Fibroblast of skin of scalp (primary cell): ENCODE measurements at places on chromosomes 13 and 19.

DNA sequence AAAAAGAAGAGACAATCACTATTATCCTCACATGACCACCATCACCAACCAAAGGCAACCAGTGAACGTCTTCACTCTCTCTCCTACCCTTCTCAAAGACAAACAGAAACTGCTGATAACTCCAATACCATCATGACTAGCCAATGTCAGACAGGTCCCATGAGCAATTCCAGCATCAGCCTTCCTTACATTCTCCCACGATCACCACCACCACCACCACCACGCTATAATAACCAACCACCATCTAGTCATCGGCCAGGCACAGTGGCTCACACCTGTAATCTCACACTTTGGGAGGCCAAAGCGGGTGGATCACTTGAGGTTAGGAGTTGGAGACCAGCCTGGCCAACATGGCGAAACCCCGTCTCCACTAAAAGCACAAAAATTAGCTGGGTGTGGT lies 3.9 kb downstream of the MYO1F start:
- no peak for DNase-seq

- peak; percentile 75 for DNase-seq
These were observed 32.2 kb downstream of the RCBTB2 start for GRCh38 chr13:48500652-48501197.

DNA sequence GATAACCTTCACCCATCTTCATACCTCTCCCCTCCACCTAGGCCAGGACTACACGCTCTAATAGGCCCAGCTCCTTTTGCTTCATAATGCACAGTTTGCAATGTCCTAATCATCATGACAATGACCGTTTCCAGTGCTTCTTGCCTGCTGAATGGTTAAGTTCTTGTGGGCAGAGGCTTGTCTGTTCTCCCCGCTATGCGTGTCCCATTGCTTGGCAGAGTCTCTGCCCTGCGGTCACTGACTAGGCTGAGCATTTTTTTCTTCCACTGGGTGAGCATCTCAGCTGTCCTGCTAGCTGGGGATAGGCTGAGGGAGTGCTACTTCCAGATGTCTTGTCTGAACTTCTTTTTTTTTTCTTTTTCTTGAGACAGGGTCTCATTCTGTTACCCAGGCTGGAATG lies 314.7 kb downstream of the UQCRFS1 start:
- peak; percentile 64 for DNase-seq

- DNase-seq = no peak
These were observed 8.1 kb downstream of the SELENOW start for GRCh38 chr19:47786566-47786965.

DNA sequence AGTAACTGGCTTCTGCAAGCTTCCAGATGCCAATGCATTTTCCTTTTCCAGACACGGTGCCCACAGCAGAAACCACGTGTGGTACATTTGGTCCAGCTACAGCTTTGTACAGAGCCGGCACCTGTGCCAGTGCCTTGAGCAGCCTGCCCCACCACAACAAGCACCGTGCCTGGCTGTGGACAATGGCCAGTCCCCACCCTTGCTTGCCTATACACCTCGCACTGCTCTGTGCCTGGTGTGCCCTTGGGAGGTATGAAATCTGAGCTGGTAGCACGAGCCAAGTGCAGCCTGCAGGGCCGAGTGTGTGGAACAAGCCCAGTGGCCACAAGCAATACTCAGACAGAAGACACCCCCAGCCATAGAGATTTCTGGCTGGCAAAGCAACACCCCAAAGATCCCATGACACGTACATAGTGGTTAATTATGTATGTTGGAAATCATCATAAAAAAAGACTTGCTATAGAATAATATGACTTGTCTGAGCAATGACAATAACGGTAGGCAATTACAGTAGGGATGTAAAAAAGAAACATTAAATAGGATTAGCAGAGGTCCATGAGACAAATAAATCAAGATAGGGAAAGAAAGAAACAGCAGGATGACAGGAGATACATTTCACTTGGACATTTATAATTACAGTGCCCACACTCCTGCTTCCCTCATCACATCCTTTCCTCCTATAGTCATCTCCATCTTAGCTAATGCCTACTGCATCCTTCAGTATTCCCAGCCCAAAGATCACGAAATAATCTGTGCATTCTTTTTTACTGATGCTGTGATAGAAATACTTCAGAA lies 1399.5 kb downstream of the PCDH9 start:
- DNase-seq = no peak

DNA sequence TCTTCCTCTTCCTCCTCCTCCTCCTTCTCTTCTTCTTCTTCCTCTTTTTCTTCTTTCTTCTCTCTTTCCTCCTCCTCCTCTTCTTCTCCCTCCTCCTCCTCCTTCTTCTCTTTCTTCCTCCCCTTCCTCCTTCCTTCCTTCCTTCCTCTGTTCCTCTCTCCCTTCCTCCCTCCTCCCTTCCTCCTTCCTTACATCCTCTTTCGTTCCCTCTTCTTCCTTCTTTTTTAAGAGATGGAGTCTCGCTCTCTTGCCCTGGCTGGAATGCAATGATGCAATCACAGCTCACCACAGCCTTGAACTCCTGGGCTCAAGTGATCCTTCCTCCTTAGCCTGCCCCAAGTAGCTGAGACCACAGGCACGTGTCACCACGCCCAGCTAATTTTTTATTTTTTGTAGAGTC lies 13.2 kb downstream of the EHD2 start:
- peak; percentile 85 for DNase-seq

DNA sequence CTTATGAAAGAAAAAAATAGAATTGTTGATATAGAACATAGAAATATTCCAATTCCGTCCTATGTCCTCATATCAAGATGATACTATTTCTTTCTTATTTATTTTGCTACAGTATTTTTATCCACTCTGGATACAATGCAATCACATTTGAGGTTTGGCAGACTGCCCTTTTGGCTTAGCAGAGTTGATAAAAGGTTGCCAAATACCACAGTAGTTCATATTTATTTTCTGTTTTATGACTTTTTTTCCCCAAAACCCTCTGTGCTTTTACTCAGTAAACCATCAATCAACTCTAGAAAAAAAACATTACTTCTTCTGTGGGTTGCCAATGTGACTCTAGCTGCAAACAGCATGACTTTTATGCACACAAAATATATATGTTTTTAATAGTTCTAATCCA lies 424.5 kb downstream of the PCDH9 start:
- peak; percentile 31 for DNase-seq

DNA sequence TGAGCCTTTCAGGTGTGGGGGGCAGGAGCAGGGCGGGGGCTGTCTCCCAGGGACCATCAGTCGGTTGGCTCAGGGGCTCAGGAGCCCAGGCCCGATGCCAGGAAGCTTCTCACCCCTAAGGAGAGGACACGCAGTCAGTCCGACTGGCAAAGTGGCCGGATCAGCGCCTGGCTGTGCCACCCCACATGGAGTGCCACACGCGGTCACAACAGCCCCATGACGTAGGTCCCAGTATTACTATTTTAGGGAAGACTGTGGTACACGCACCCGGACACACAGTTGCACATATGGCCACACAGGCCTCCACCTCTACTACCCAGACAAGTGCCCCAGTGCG lies 29.3 kb upstream of the GRTP1 start:
- DNase-seq = no peak

DNA sequence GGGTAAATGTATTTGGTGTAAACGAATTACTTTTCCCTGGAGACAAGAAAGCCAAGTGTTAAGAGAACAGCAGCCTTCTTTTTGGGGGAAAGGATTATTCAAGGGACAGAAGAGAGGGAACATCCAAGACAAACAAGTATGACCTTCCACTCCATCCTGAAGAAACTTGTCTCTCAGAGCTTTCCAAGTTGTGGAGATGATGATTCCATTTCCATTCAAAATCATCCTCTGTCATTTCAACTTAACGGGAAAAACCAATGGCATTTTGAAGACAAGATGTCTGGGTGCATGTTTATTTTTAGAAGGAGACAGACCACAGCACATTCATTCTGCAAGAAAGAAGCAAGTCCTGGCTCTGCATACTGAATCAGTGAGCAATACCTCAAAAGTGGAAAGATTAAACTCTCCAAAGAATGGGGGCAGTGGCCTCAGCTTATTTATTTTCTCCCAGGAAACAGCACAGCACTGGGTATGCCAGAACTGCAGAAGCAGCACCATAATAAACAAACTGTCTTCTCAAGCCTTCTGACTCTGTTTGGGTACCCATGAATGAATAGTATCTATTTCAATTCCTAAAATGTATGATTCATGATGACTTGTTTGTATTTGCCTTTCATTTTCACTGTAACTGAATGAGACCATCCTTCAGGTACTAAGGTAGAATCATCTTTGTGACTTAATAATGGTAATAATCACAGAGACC lies 541.0 kb downstream of the RFC3 start:
- DNase-seq = peak; percentile 91

- DNase-seq = no peak
These were observed 7.4 kb downstream of the ACP5 start for GRCh38 chr19:11570039-11570462.

DNA sequence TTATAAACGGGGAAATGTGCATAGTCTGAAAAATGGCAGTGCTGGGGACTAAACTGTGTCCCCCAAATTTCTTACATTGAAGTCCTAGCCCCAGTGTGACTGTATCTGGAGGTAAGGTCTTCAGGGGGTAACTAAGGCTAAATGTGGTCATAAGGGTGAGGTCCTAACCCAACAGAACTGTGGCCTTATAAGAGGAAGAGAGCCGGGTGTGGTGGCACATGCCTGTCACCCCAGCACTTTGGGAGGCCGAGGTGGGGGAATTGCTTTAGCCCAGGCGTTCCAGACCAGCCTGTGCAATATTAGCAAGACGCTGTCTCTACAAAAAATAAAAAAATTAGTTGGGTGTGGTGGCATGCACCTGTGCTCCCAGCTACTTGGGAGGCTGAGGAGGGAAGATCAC lies 17.8 kb downstream of the PROZ start:
- DNase-seq = no peak

DNA sequence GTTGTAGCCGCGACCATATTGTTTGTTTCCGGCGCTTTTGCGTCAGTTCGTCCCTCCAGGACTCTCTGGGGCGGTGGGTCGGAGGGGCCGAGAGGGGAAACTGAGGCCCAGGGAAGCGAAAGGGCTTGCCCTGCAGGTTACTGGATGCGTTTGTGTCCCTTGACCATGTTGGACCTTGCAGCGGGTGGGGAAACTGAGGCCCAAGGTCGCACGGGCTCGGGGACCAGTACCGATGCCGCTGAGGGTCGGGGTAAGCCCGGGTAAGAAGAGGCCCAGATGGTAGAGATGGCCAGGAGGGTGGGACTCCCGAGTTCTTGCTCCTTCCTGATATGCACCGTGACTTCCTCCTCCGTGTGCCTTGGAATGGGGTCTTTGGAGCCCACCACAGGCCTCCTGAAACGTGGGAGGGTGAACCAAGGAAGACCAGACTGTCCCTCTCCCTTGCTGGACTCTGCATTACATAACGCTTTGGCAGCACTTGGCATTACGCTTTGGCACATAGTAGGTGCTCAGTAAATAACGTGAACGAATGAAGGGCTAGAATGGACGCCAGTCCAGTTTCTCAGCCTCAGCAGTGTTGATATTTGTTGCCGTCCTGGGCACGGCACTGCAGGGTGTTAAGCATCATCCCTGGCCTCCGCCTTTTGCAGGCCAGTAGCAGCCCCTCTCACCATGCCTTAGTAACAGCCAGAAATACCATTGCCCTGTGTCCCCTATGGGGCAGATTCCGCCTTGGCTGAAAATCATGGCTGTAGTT lies 743 bp downstream of the CHAF1A start:
- no peak for DNase-seq

DNA sequence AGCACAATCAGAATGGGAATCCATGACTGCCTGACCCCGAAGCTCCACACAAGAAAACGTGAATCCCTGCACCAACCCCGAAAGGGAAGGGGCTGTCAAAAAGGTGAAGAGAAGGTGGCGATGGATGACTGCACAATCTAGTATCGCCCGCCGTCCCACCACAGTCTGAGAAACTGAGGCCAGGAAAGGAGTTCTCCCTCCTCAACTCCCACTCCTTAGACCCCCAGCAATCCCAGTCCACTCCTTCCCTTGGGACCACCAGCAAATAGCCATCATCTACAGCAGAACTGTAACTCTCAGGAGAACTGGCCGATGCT lies 451 bp downstream of the NOSIP start:
- no peak for DNase-seq

- DNase-seq = no peak
These were observed 74.0 kb downstream of the RUBCNL start for GRCh38 chr13:46313024-46313423.

GRCh38 chr19:37991176-37991835 lies 84.3 kb downstream of the SIPA1L3 start:
- DNase-seq = no peak

- DNase-seq = no peak
These were observed 41.4 kb upstream of the GPI start for GRCh38 chr19:34323433-34324204.

- no peak for DNase-seq
These were observed 3.6 kb downstream of the SEMA6B start for GRCh38 chr19:4555657-4556561.

GRCh38 chr13:83532809-83533208 lies 349.5 kb downstream of the SLITRK1 start:
- no peak for DNase-seq

DNA sequence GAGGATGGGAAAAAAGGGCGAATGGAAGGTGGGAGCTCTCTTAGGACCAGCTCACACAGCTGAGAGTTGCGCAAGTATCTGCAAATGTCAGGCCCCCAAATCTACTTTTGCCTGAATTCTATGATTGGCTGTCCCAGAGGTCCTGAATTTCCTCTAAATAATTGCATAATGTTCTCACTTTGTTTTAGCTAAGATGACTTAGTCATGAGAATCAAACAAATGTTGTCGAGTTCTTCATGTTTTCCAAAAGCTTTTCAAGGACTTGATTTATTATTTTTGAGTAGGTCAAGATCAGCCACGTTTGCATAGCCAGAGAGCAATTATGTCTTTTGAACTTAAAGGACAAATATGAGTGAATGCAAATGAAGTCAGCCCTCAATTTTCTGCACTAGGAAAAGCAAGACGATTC lies 246.6 kb upstream of the MAB21L1 start:
- no peak for DNase-seq

- DNase-seq = peak; percentile 66
These were observed 24.4 kb downstream of the ALOX5AP start for GRCh38 chr13:30759748-30760147.

DNA sequence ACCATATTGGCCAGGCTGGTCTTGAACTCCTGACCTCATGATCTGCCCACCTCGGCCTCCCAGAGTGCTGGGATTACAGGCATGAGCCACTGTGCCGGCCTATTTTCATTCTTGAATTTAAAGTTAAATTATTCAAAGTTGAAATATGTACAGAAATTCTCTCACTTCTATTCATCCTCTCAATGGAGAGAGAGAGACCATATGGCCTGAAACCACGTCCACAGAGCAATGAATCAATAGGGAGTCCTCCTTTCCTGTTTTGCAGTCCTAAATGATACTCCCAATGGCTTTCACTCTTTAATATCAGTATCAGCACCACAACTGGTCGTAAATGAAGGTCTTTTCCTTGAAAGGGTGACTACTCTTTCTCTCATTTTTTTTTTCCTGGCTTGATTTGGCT lies 30.5 kb upstream of the KCTD4 start:
- peak; percentile 46 for DNase-seq

- DNase-seq = no peak
These were observed 28.1 kb downstream of the DHX34 start for GRCh38 chr19:47377208-47377701.
